ENCODE measurements at places on chromosomes 1 and 21.

- no peak for DNase-seq
Measured at GRCh38 chr21:34073749-34074282, 438 bp downstream of the MRPS6 start.

GRCh38 chr21:42047821-42048613 is 23.1 kb upstream of the UMODL1 start:
- DNase-seq: peak; percentile 94

GRCh38 chr1:42096554-42096953 is 56.7 kb upstream of the GUCA2B start:
- no peak for DNase-seq

- no peak for DNase-seq
Measured at GRCh38 chr1:8497210-8497819, 179.4 kb downstream of the SLC45A1 start.

DNA sequence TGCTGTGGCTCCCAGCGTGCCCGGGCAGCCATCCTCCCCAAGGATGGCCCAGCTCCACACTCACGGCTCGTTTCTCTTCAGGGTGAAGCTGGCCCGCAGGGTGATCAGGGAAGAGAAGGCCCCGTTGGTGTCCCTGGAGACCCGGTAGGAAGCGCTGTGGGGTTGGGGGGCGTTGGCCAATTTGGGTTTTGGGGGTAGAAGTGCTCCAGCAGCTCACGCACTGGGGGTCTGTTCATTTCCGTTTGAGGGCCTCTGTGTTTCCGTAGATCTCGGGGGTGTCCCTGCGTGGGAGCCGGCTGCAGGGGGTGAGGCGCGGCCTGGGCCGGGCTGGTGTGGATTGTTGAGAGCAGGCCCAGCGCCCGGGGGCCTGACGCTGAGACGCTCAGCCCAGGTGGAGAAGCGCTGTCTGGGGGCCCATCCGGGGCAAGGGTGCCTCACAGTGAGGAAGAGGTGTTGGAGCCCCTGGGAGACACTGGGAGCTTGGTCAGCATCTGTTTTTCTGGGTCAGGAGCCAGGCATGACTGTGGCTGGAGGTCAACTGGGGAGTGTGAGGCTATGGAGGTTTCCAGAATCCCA is 12.6 kb downstream of the COL6A1 start:
- DNase-seq: no peak

DNA sequence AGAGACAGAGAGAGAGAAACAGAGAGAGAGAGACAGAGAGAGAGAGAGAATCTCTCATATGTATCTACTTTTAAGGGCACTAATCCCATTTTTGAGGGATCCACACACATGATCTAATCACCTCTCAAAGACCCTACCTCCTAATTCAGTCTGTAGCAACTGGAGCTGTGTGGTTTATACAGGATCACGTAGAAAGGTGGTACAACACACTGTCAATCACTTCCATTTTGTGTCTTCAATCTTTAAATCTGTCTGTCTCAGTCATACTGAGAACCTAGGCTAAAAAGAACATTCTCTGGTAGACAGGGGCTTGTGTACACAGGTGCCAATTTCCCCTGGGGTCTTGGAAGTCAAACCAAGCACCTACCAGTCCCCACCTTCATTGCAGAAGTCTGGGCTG is 229.9 kb downstream of the TGFB2 start:
- DNase-seq: no peak

DNA sequence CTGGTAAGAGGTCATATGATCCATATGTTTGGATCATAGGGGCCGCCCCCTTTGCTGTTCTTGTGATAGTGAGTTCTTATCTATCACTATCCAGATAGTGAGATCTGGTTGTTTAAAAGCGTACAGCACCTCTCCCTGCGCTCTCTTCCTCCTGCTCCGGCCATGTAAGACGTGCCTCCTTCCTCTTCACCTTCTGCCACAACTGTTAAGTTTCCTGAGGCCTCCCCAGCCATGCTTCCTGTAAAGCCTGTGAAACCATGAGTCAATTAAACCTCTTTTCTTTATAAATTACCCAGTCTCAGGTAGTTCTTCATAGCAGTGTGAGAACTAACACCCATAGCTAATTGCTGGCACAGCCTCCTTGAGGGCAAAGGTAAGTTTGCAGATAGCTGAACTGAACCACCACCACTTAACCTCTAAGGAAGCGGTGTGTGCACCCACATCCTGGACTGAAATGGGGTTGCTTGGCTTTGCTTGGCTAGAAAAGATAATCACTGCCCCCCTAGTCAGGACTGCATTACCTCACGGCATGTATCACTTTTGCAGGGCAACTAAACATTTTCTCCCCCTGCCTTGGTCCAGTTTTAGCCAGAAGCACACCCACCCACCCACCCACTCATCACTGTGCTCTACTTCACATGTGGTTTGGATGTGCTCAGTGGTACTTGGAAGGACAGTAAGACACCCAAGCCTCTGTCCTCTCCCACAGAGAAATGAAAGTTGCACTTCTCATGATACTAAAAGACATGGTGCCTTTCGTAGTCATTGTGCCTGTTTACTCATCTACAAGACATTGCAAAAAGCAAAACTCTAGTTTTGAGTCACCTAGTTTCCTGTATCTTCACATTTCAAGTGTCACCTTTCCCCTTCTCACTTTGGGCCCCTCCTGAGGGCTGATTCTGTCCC is 23.1 kb upstream of the PTAFR start:
- DNase-seq: no peak
